ENCODE measurements at places on chromosomes 12 and 14.

DNA sequence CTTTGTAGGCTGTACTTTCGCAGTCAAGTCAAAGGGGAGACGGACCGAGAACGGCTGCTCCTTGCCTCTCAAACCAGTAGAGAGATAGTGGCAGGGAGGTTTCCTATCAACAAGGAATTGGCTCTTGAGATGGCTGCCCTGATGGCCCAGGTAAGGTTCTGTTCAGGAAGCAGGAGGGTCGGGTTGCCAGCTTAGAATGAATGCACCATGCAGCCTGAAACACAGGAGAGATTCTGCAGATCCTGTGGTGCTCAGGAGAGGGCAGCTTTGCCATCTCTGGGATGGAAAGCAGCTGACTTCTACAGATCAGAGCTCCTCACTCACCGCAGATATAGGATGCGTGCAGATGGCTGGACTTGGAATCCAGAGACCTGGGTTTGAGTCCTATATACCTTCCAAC lies 18.0 kb downstream of the PIGH start:
- no peak for DNase-seq

DNA sequence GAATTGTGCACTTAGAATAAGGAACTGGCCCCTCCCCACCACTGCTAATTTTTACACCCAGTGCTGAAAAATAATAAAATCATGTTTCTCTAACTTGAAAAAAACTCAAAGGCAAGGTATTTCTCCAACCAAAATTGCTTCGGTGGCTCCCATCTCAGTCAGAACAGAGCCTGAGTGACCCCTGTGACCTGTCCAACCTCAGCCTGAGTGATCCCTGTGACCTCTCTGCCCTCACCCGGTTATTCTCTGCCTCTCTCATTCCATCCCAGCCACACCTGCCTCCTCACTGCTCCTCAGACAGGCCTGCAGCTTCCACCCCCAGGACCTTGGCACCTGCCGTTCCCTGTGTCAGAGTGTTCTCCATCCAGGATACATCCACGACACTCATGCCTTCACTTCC lies 5.1 kb downstream of the SLC6A12 start:
- no peak for DNase-seq

DNA sequence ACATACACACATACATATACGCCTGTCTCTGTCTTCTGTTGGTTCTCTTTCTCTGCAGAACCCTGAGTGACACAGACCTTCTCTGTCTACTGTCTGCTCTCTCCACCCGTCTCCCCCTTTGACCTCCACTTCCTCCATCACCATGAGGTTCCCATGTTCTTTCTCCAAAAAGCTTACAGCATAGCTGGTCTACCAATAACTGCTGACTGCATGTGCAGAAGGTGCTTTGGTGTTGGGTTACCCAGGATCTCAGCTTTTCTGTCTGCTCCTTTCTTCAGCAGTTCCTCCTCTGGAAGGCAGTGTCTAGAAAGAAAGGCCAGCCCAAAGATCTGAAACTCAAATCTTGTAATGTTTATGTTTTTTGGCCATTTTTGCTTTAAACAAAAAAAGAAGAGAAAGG lies 125.6 kb downstream of the SMOC1 start:
- DNase-seq = no peak

DNA sequence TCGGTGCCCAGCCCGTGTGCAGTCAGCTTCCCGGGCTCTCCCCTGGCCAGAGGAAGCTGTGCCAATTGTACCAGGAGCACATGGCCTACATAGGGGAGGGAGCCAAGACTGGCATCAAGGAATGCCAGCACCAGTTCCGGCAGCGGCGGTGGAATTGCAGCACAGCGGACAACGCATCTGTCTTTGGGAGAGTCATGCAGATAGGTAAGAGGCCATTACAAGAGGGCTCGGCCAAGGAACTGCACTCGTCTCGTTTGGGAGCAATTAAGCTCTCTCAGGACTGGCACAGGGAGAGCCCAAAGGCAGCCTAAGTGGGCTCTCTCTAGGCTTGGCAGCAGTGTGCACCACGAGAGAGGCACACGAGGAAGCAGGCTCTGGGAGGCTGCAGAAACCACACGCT lies 3.7 kb downstream of the WNT5B start:
- DNase-seq = no peak

GRCh38 chr12:130488358-130488710 lies 150.6 kb downstream of the PIWIL1 start:
- no peak for DNase-seq

DNA sequence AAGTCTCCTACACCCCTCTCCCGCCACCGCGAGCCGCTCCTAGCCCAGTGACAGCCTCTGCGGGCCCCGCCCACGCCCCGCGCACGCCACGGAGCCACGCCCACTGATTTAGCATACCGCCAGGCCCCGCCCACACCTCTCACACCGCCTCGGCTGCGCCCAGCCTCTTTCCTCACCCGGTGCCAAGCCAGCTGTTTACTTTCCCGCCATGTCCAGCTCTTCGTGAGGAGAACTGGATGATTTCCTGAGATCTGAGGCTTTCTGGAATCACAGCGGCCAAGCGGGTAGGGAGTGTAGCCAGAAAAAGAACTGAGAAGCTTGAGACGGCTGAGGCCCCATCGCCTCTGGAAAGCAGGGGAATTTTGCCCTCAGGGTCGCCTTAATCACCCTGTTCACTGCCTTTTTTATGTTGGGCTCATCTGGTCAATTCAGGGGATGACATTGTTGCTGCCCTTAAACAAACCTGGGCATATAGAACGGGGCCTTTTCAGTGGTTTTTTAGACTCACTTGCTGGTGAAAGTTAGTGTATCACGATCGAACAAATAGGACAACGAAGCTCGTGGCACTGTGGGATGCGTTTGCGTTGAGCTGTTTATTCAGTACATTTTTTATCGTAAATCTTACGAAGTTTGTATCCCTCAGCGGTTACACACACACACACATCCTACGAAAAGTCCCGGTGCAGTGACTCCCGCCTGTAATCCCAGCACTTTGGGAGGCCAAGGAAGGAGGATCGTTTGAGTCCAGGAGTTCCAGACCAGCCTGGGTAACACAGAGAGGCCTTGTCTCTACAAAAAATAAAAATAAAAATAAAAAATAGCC lies at the start of gene RNF212B:
Gene RNF212B (plus strand): TSS at position 165 of the 823 bp plus-strand sequence. CDS start 2,410 bp downstream, outside the sequence.
- DNase-seq = peak; percentile 52

DNA sequence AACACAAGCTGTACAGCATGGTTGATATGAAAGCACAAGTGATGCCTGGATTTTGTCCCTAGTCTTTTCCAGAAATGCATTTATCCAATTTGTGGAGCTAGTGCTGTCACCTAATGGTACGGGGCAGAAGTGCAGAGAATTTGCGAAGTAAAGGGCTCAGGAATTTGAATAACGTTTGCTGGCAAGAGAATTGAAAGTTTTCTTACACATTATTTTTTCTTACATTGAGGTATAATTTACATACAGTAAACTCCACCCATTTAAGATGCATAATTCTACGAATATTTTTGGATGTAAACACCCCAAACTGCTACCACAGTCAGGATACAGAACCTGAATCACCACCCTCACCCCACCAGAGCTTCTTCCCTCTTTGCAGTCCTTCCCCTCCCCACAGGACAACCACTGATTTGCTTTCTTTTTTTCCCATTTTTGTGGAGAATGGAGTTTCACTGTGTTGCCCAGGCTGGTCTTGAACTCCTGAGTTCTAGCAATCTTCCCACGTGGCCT lies 3.5 kb downstream of the AICDA start:
- no peak for DNase-seq

- DNase-seq = no peak
These were observed 21.3 kb downstream of the CRADD start for GRCh38 chr12:93698307-93699092.

- no peak for DNase-seq
These were observed 49.1 kb downstream of the FAM222A start for GRCh38 chr12:109762673-109763191.

- no peak for DNase-seq
These were observed 23.9 kb downstream of the PHLDA1 start for GRCh38 chr12:76007640-76008039.

DNA sequence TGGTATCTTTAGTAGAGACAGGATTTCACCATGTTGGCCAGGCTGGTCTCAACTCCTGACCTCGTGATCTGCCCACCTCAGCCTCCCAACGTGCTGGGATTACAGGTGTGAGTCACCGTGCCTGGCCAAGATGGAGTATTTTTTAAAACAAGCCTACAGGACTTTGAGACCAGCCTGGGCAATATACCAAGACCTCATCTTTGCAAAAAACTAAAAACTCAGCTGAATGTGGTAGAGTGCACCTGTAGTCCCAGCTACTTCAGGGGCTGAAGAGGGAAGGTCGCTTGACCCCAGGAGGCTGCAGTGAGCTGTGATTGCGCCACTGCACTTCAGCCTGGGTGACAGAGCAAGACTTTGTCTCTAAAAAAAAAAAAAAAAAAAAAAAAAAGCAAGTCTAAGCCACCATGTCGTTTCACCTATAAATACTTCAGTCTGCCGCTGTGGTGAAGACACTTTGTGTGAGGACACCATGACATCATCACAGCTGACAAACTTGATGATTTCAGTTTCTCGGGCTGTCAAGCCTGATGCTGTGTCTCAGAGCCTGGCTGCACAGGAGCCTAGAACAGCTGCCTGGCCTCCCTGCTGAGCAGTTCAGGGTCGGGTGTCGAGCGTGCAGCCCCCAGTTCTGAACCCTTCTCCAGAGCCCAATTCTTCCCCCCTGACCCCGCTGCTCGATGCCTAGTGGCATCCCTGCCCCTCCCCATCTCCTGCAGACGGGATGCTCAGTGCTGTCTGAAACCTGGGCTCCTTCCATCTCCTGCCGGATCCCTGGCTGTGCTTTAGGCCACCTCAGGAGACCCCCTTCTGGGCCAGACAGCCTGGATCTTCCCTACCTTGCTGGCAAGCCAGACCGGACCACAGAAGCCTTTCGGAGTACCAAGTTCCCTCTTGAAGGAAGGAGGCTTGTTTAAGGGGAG lies 119.2 kb upstream of the EVL start:
- DNase-seq = no peak

DNA sequence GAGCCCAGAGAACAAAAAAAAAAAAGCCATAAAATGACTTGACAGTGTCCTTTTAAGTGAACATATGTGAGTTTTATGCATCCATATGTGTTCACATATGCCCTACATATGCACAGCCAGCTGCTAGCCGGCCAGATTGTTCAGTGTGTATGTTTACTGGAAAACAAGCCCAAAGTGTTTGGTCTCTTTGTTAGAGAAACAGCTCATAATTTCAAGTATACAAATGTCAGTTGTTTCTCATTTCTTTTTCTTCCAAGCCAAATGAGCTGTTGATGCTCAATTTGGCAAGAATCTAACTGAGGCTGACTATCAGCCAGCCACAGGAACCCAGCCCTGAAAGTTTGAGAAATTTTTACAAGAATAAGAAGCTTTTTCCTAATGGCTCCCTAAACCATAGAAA lies 60.8 kb upstream of the TSPAN8 start:
- no peak for DNase-seq

DNA sequence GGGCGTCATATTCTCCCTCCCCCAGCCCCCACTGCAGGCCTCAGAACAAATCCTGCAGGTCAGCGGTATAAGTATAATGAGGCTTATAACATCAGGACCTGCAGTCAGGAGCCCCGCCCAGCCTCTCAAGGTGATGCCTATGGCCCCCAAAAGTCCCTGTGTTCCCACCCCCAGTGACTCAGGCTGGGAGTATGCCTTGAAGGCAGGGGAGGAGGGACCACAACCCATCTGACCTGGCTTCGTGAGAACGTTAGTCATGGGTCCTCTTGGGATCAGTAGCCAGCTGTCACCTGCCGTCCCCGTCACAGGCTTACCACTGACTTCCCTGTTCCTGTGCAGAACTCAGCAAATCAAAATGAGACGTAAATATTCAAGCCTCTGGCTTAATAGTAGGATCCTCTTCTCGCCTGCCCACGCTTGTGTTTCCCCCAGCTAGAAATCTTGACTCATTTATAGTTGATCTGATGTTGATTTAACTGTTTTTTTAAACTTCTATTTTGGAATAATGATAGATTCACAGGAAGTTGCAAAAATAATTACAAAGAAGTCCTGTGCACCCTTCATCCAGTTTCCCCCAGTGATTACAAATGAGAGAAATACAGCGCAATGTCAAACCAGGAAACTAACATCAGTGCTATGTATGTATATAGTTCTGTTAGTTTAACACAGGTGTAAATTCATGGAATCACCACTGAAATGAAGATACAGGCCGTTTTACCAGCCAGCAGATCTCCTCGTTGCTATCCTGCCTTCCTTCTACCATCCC lies 107.5 kb downstream of the ADGRD1 start:
- DNase-seq = no peak

GRCh38 chr14:74886001-74886400 lies 4.3 kb downstream of the DLST start:
- no peak for DNase-seq

DNA sequence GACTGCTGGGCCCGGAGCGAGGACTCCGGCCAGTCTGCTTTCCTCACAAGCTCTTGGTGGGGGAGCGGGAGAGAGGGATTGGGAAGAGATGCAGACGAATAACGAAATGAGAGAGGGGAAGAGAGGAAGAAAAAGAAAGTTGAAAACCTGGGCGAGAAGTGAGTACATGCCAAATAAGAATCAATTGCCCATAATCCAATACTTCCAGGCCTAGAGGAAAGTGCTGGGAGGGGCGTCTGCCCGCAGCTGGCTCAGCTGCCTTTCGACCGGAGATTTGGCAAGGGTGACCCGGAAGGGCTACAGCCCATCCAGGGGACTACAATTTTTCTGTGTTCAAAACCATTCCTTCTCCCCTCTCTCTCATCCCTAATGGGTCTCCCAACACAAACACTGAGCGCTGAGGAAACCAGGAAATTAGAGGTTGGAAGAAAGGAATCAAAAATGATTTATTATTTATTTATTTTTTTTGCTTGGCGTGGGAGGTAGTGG lies 4.9 kb downstream of the NKX2-1 start:
- DNase-seq = no peak

GRCh38 chr14:88618476-88618875 lies 55.6 kb downstream of the ZC3H14 start:
- no peak for DNase-seq

DNA sequence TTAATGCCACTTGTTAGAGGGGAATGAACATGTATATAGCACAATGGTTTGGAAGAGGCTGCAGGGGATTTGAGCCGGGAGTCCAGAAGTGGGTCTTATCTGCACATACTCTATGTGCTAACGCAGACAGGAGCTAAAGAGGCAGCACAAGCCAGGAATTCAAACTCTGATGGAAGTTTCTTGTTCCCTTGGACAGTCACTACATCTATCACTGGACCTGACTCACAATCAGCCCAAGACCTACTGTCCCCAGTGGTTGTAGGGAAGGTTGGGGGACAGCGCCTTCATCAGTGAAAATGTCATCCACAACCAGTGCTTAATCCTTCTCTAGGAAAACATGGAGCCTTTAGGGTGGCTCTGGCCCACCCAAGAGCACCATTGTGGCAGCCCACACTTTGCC lies 107.8 kb downstream of the GCH1 start:
- DNase-seq = no peak

DNA sequence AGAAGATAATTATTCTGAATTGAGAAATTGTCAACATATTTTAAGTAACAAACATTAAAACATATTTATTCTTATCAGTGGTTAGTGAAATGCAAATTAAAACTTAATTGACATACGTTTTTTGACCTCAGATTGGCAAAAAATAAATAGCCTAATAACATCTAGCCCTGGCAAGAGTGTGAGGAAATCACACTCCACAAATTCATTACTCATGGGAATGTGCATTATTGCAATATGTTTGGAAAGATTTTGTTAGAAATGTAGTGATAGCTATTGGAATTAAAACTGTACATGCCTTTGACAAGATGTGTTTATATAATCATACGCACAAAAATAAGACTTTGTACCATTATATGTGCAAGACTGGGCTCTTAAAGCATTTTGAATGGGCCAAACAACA lies 168.6 kb downstream of the KITLG start:
- DNase-seq = no peak
